SK-N-DZ (cell line): ENCODE measurements at places on chromosomes 16 and 17.

GRCh38 chr17:34225046-34225445, 30.0 kb upstream of the CCL2 start:
- DNase-seq, result no peak

- peak; percentile 49 for DNase-seq
These were observed 46.7 kb downstream of the PIPOX start for GRCh38 chr17:29089601-29090044.

DNA sequence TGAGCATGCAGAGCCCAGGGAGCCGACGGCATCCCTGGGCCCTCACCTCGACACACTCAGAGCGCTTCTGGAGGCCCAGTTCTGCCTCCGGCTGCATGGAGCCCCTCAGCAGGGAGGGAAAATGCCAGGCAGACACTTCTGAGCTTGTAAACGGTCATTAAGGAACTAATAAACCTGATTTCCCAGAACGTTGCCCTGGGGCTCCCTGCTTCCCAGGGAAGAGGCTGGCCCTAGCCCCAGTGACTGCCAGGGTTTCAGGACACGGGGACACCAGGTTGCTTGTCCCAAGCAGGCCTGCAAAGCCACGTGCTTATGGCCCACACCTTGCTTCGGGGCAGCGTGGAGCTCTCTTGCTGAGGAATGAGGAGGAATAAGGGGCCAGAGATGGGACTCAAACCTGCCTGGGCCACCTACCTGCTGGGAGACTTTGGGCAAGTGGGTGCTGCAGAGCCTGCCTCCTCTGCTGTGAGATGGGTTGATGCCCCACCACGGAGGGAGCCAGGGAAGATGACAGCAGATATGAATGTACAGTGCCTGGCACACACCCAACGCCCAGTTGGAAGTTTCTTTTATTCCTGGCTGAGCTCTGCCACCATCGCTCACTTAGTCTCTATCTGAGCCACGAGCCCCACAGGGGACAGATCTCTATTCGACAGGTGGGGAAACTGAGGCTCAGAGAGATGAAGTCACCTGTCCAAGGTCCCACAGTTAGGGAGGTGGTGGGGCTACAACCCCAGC, 5.4 kb downstream of the RHBDF2 start:
- DNase-seq, result no peak

- DNase-seq, result no peak
These were observed 85.9 kb downstream of the SNX29 start for GRCh38 chr16:12062343-12063003.

DNA sequence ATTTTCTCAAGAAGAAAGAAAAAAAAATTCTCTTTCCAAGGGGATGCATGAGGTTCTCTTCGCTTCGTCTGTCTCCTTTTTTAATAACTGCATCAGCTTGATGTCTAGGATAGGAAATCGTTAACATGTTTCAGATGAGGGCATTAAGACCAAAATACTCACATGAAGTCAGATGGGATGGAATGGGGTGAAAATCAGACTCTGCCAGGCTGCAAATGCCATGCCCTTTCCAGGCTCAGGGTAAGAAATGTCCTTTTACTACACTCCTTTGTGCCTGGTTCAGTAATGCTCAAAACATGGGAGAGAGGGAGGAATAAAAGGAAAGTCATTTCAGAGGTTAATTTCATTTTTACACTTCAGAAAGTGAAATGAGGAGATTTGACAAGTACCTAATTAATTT, 21.7 kb upstream of the ERCC4 start:
- no peak for DNase-seq

GRCh38 chr17:82088838-82089722, 9.0 kb downstream of the FASN start:
- DNase-seq, result no peak

GRCh38 chr16:80100186-80100585, 440.6 kb upstream of the DYNLRB2 start:
- DNase-seq, result no peak

- DNase-seq, result no peak
These were observed 469.6 kb downstream of the SLC39A11 start for GRCh38 chr17:72622661-72623433.

DNA sequence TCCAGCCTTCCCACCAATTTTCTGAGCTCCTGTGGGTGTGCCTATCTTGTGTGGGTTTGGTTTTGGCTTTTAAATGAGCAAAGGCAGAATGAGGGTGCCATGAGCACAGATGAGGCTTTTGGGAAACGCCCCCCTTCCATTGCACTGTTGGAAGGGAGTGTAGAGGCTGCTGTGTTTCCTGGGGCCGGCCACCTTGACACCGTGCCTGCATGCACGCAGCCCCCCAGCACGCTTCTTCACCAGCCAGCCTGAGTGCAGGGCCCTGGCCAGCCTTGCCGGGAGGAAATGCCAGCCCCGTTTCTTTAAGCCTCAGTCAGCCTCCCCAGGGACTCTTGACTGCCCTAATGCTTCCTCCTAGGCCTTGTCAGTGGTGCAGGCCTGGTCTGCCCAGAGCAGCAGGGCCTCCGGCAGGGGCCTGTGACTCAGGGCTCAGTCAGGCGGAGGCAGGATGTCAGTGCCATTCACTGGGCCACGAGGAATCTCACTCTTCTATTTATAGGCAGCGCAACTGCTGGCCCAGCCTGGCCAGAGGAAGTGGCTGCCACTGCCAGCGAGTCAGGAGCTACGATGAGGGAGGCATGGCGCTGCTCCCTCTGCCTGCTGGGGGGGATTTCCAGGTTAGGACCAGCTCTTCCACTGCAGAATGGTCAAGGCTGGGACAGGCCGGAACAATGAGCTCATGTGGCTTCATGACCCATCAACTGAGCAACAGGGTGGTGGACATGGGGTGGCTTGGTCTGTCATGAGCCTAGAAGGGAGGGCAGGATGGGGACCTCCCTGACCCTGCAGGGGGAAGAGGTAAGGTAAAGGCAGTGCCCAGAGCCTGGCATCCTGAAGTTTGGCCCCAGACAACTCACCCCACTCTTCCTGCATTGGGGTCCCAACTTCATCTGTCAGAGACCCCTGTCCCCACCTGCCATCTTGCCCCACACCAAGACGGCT, 205.2 kb downstream of the RAB11FIP4 start:
- peak; percentile 71 for DNase-seq

GRCh38 chr16:61214780-61215179, 821.5 kb downstream of the CDH8 start:
- DNase-seq, result no peak

DNA sequence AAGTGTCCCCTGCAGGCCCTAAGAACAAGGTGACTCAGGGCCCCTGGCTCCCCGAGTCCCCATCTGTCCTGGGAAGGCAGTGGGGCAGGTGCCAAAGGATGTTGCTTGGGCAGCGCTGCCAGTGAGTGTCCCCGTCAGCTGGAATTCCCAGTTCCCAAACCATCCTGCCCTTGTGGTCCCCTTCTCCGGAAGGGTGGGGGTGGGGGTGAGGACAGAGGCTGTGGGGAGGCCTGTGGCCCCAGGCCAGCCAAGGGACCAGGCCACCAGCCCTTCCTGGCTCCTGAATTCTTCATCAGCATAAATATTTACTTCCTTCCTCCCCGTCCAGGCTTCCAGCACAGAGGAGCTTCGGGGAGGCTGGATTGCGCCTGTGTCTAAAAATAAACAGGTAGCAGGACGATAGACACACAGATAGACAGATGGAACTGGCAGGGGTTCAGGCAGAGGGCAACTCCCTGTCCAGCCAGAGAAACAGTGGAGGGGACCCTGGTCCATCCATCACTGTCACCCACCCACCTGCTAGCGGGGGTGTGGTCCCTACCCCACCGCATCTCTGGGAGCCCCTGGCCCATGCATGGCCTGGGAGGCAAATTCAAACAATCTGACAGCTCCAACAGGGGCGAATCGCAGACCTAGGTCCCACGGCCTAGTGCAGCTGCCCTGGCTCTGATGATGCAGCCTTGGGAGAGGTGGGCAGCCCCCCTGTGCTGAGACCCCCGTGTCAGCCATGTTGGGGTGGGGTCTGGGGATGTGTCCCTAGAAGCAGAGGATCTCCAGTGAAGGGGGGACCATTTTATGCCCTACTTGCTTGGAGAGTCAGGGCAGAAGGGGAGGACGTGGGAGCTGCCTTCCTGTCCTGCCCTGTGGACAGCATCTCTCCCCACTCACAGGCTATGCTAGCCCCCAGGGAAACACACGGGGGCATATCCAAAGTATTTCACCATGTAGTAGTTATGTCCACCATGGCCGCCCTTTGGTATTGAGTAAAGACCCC, 13.2 kb downstream of the GLIS2 start:
- DNase-seq, result no peak

- DNase-seq, result peak; percentile 30
These were observed 2.8 kb downstream of the EMP2 start for GRCh38 chr16:10577305-10578202.

- DNase-seq, result no peak
These were observed 77.7 kb upstream of the GNG13 start for GRCh38 chr16:878072-878784.

- DNase-seq, result peak; percentile 91
These were observed at the start of gene XPO6 for GRCh38 chr16:28211758-28212531. XPO6 (minus strand) TSS chr16:28211965; CDS start chr16:28211368, 597 bp downstream.

DNA sequence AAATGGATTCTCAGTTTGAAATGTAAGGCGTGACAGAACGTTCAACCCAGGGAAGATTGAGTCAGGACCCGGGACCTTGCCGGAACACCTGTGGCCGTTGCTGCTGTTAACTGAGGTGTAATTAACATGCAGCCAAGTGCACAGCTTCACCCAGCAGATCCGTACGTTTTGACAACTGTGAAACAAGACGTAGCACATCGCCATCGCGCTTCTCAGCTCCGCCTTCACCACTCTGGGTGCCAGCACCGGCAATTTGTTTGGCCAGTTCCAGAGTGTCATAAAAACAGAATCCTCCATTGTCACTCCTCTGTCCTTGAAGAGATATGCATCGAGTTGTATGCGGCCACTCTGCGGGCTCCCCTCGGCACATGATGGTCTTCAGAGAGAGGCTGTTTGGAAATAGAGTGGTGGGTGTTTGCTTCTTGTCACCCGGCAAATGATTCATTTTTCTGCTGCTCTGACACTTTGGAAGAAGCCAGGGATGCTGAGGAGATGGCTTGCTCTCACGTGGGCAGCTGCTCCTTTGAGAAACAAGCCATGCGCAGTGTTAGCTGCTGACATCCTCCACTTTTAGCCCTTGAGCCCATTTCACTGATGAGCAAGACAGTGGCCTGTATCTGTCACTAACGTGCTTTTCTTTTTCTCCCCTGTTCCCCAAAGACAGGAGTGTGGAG, 22.6 kb downstream of the NAA60 start:
- no peak for DNase-seq

DNA sequence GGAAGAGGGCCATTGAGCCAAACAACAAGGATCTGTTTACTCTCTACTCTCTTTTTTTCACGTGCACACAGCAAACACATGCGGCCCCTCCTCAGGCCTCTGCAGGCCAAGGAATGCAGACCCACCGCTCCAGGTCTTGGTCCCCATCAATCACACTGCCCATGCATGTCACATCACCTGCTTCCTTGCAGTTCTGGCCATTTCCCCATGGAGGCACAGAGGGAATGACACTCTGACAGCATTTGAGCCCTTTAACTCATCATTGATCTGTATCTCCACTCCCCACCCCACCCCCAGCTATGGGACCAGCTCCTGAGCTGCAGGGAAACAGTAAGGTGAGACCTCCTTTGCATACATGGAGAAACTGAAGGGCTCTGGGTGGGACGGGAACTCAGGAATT, 45.9 kb upstream of the MEIOC start:
- DNase-seq, result peak; percentile 81

- no peak for DNase-seq
These were observed 102.0 kb downstream of the GRIN2A start for GRCh38 chr16:10080051-10080772.

GRCh38 chr17:14840616-14841231, 424.4 kb downstream of the PMP22 start:
- DNase-seq, result no peak

GRCh38 chr17:49252148-49252695, 21.6 kb upstream of the PHOSPHO1 start:
- no peak for DNase-seq

DNA sequence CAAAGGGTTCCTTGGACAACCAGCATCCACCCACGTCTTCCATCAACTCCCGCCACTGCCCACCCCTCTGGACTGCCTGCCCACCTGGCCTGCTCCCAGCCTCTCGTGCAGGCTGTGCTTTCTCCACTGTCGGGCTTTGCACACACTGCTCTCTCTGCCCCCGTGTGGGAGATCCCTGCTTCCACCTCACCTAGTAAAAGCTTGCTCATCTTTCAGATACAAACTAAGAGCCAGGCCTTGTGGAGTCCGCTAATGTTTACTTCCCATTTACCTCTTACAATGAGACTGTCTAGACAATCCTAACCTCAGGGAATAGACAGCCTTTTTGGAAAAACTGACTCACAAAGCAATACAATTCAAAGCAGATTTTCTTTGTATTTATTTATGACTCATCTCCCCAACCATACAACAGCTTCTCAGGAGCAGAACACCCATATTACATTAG, 67.6 kb downstream of the USP31 start:
- DNase-seq, result no peak

DNA sequence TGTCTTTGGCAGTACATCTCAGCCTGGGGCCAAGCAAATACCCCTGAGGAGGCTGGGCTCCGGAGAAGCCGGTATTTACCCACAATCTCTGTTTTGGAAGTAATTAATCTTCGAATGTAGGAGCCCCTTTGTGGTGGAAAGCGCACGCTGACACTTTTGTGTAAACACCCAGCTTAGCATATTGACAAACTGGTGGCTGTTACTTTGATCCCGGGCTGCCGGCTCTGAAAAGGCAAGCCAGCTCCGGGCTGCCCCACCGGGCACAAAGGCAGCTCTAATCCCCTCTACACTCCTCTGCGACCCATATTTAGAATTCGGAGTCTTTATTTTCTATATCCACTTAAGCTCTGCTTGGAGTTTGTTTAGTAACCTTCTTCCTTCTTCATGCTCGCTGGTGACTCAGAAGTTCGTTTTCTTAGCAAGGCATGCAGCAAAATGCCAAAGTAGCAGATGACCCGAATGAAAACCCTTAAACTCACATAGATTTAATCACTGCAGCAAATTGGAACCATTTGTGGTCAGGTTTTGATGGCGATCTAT, 144.0 kb upstream of the IRX3 start:
- DNase-seq, result no peak

- DNase-seq, result no peak
These were observed 111.7 kb upstream of the HS3ST4 start for GRCh38 chr16:25580041-25580440.

- no peak for DNase-seq
These were observed 174.5 kb downstream of the PARN start for GRCh38 chr16:14455573-14455972.

GRCh38 chr16:11245988-11246387, 10.0 kb downstream of the SOCS1 start:
- no peak for DNase-seq

DNA sequence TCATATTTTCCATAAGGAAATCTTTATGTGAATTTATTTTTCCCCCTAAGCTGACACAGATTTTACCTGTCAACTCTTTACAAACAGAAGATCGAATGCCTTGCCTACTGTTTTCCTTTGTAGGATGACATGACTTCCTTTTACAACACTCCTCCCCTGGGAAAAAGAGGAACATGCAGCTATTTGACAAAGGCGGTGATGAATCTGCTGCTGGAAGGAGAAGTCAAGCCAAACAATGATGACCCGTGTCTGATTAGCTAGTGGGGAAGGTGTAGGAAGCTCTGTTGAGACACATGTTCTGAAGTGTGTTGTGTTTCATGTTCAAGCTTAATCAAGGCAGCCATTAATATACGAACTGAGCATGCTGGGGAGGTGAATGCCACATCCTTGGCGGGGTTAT, 238.0 kb downstream of the PHKB start:
- no peak for DNase-seq

GRCh38 chr16:67967183-67967957, 1.1 kb downstream of the SLC12A4 start:
- DNase-seq, result no peak

GRCh38 chr16:81885976-81886586, 107.0 kb downstream of the PLCG2 start:
- peak; percentile 27 for DNase-seq

GRCh38 chr17:72396121-72396520, 275.3 kb downstream of the SOX9 start:
- no peak for DNase-seq
